NB4 (cell line): ENCODE measurements at places on chromosomes 1 and 21.

DNA sequence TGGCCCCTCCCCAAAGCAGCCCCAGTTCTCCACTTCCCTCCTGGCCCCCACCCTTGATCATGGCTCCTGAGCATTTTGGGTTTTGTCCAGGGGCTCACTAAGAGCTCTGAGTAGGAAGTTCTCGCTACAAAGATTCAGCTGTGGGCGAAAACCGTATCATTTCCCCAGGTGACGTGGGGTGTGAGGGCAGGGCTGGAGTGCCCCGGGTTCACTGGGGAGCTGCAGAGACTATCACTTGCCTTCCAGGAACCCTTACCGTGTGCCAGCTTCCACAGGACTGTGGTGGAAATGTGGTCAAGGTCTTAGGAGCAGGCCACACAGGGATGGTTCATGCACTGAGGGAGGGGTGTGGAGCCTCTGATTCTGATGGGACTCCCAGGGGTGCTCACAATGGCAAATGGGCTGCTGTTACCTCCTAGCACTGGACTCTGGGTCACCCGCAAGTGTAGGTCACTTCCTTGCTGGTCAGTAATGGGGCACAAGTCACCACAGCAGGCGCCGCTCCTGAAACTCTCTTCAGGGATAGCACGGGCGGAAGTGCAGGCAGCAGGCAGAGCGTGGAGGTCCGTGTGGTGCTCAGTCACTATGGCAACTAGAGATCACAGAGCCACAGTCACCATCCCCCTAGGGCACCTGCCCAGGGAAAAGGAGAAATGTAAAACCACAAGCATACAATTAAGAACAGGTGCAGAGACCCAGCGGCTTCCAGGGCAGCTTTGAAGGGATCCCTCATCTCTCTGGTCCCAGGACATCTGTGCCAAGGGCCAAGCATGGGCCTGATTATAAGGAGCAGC, 35.4 kb downstream of the RSPH1 start:
- DNase-seq: no peak

GRCh38 chr1:64540265-64540791, 70.4 kb downstream of the CACHD1 start:
- no peak for DNase-seq

DNA sequence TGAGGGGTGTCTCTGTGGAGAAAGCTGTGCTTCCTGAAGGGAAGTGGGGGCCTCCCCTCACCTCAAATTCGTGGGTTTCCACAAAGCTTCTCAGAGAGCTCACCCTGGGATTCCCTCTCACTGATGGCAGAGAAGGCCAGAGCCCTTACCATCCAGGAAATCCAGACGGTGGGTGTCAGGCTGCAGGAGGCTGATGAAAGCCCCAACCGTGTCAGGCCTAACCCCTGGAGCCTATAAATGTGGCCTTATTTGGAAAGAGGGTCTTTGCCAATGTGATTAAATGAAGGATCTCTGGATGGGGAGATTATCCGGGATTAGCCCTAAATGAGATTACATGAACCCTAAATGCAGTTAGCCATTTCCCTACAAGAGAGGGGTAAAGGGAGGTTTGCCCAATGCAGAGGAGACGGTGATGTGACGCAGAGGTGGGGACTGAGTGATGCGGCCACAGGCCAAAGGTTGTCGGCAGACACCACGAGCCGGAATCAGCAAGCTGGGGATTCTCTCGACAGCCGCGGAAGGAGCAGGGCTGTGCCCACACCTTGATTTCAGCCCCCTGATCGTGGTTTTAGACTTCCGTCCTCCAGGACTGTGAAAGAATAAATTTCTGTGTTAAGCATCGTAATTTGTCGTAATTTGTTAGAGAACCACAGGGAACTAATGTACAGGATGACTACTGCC, 82.6 kb downstream of the TOMM20 start:
- DNase-seq: no peak

- no peak for DNase-seq
These were observed 70.2 kb downstream of the TRIM11 start for GRCh38 chr1:228336308-228337030.

- DNase-seq: no peak
These were observed 260.0 kb upstream of the AJAP1 start for GRCh38 chr1:4394366-4394765.

DNA sequence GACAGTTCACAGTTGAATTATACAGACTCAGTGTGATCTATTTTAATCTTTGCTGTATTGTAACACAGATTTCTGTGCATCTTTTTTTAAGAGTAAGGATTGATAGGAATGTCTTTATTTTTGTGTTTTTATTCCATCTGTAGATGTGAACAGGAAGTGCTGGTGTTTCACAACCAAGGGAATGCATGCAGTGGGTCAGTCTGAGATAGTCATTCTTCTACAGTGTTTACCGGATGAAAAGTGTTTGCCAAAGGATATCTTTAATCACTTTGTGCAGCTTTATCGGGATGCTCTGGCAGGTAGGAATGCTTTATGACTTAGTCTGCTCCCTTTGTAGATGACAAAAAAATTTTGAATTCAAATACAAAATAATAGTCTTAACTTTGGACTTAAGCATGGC, 84.5 kb downstream of the CC2D1B start:
- peak; percentile 4 for DNase-seq

DNA sequence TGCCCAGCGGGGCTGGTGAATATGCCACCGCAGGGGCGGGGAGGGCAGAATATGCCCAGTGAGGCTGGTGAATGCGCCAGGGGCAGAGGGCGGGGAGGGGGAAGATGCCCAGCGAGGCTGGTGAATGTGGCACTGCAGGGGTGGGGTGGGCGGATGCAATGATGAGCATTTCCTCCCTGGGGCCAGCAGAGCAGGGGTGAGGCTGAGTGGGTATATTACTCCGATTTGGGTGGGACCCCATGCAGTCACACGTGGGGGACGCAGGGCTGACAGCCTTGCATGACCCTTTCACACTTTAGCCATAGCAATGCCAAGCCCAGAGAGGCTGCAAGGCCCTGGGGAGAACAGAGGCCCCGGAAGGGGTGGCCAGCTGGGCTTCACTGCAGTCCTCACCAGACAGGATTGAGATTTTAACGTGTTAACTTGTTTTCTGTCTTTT, 9.3 kb upstream of the SLX9 start:
- peak; percentile 53 for DNase-seq

DNA sequence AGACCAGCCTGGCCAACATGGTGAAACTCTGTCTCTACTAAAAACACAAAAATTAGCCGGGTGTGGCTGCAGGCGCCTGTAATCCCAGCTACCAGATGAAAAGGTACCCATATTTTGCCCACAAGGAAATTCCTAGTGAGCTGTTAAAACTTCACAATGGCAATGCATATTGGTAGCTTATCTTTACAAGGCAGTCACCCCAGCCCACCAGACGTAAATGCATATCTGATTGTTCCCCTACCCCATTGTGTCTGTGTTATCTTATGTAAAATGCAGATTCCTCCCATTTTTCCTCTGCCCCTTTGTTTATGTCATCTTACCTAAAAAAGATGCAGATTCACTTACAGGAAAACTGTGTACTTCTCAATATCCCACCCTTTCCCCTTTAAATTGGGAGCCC, 103.1 kb upstream of the SLC2A1 start:
- no peak for DNase-seq

- no peak for DNase-seq
These were observed 264.9 kb downstream of the RHOU start for GRCh38 chr1:229000187-229000586.

DNA sequence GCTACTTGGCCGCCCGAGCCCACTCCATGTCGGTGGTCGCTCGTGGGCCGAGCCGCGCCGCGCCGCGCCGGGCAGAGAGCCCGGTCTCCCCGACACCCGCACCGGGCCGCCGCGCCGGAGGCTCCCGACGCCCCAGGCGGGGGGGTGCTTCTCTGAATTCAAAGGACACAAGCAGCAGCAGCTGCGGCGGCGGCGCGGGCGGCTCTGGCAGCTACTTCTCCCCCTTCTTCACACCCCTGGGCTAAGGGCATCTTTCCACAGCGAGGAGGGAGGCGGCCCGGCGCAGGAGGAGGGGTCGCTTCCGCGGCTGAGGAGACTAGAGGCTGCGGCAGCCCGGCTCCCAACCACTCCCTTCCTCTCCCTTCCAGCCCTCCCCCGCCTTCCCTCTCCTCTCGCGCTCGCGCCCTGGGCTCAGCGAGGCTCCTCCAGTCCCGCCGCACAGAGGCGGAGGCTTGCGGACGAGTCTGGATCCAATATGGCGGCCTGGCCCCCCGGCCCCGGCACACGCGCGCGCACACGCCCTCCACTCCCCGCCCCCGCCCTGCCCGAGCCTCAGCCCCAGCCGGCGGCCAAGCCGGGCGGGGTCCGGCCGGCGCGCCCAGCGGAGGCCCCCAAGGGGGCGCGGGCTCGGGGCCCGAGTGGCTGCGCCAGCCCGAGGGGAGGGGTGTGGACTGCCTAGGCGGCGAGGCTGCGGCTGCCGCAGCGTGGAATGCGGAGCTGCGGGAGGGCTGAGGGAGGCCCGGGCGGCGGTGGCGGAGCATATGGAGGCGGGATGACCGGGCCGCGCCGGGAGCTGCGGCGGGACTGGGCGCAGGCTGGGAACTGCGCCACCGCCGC, at the start of gene CDC42BPA:
TSS of gene CDC42BPA (minus strand) at position 477 of the 837 bp plus-strand sequence. CDS start 1,310 bp downstream, outside the sequence.
- DNase-seq: peak; percentile 91

DNA sequence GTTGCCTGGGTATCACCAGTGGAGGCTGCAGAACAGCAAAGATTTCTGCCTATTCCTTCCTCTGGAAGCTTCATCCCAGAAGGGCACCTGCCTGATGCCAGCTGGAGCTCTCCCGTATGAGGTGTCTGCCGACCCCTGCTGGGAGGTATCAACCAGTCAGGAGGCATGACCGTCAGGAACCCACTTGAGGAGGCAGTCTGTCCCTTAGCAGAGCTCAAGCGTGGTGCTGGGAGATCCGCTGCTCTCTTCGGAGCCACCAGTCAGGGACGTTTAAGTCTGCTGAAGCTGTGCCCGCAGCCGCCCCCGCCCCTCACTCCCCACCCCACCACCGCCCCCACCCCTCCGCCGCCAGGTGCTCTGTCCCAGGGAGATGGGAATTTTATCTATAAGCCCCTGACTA, 23.1 kb upstream of the HFM1 start:
- no peak for DNase-seq

DNA sequence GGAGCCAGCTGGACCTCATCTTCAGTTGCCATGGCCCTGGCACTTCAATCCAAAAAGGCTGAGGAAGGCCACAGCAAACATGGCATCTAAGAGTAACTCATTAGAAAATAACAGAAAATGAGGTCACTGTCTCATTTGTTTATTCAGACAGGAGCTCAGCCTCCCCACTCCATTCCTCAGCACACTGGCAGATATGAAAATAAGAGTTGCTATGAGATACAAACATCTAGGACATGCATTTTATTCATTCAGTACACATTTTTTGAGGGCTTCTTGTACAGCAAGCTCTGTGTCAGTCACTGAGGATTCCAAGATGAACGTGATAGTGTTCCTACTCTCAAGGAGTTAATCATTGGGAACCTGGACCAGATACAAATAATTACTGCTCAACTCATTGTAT, 32.7 kb upstream of the TMEM125 start:
- no peak for DNase-seq

- DNase-seq: peak; percentile 1
These were observed 19.9 kb upstream of the SAMD11 start for GRCh38 chr1:903721-904271.

GRCh38 chr1:217747156-217747769, 116.1 kb downstream of the SPATA17 start:
- DNase-seq: peak; percentile 29

- no peak for DNase-seq
These were observed 32.9 kb upstream of the DOCK7 start for GRCh38 chr1:62720946-62721554.

DNA sequence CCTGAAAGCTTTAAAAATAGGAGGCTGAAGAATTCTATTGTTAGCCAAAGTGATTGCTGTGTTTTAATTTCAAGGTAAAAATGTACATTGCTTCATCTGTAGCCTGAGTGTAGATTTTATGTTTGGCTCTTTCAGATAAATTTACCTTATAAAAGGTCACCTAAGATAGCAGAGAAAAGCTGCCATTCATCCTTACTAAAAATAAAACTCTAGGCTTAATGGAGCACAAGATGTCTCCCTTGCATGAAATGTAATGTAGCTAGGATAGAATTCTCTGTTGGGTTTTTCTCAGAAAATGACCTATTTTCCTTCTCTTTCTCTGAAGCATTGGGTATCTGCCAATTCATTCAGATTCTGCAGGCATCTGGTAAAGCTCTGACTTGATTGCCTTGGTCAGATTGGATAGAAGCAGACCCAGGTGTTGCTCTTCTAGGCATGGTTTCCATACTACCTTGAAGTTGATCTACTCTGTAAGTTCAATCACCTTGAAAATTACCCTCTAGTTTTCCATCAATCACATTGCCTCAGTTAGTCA, 176.6 kb upstream of the GORAB start:
- no peak for DNase-seq

GRCh38 chr1:145886816-145887215, 1.1 kb upstream of the ANKRD35 start:
- DNase-seq: no peak

DNA sequence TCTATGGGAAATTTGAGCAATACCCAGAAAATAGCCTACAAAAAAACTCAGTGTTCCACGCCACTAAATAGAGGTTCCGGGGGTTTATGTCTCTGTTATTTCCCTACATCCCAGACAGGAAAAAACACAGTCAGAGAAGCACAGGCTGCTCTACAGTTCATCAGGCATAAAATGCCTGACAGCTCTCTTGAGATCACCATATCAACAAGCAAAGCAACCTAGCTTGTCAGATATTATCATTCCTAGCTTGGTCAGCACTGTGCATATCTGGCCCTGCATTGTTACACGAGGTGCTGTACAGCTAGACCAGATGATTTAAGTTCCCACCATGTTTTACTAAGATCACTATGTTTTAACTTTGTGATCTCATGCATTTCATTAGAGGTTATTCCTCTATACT, 172.6 kb downstream of the PTPRC start:
- DNase-seq: no peak

DNA sequence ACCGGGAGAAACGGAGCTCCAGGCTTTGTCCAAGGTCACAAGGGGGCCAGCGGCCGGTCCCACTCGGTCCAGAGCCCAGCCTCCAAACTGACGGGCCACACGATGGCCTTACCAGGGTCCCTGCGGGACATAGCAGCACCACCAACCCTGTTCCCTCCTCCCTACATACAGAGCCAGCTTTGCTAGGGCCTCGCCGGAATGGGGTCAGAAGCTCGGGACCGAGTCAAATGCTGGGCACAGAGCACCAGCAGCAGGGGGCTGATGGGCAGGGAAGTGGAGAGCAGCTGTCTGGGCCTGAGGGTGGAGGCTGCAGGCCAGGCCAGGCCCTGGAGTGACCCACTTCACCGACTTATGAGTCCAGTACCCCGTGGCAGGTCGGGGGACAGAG, 14.9 kb upstream of the TTC39A start:
- no peak for DNase-seq
